ENCODE measurements at places on chromosomes 2 and 18.

DNA sequence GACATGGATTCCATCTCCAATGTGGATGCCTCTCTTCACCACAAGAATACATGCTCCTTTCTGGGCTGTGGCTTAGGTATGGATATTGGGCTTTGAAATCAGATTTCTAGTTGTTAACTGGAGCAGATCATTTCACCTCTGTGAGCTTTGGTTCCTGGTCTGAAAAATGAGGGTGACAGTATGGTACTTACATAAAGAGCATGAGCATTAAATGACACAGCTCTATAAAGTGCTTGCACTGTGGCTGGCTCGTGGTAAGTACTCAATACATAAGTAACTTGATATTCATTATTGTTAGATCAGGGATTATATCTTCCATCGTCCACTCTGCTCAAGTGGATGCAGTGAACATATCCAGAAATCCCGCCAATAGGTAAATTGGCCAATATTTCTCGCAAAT, 33.4 kb downstream of the ARHGAP25 start:
- DNase-seq, result no peak

- no peak for DNase-seq
Measured at GRCh38 chr18:33010149-33010548, 237.3 kb upstream of the KLHL14 start.

- DNase-seq, result no peak
Measured at GRCh38 chr2:84653302-84653701, 137.0 kb downstream of the DNAH6 start.

GRCh38 chr2:197804049-197804757, at the start of gene PLCL1:
Gene PLCL1, plus strand, starts transcription at chr2:197804593.
- DNase-seq, result peak; percentile 88

DNA sequence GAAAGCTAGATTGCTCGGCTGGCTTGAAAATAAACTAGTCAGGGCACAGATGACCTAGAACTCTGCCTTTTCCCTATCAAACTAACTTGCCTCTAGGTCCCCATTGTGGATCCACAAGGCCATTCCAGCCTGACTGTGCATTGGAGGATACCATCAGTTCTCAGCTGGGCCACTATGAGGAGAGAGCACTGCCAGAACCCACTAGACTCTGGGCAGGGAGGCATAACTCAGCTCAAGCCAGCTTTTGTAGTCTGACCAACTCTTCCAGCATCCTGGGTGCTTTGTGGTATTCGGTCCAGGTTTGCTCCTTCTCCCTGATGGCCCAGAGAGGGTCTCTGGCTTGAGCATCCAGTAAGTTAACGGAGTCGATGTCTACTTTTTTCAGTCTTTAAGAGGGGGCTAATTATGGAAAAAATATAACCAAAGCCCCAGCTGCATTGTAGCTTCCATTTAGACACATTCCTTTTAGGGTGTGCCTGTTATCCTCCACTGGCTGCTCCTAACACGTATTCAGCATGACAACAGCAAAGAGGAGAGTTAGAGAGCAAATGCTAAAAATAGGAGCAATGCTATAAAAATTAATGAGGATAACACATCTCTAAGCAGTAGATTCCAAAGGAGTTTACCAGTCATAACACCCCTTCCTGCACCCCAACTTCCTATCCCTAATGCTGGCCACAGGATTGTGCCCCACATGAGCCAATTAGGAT, 15.2 kb downstream of the GKN2 start:
- no peak for DNase-seq

DNA sequence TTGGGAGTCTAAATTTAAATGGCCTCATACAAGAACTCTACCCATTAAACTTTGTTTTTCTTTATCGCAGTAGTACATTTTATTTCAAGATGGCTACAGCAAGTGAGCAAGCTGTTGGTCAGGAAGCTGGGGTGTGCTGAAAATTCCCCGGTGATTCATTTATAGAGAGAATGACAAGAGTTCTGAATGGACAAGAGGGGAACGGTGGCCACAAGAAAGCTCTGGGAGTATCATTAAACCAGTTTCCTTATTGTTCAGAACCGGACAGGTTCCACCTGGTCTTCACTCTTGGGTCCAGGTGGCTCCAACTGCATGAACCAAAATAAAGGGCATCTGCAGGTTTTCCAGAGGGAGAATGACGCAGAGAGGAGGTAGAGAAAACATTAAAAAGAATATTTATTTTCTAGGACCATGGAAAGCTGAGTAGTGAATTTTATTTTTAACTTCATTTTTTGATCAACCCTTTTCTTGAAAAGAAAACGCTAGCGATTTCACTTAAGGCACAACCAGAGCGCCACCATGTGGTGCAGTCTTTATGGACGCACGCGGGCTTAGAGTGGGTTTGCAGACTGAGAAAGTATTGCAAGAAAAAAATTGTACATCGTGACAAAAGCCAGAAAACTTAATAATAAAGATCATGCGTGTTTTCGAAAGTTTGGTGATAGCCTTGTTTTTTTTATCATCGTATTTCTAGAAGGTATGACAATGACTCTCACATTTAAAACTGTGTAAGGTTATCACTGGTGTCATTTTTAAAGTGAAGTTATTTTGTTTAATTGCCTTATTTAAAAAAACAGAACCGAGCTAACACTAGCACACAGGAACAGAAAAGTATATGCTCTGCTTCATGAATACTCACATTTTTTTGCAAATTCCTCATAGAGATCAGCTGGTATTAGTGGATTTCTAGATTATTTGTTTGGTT, 97.9 kb upstream of the NOL4 start:
- DNase-seq, result peak; percentile 85

GRCh38 chr18:25058521-25058920, 293.4 kb downstream of the ZNF521 start:
- no peak for DNase-seq

GRCh38 chr2:25281522-25281921, 60.2 kb downstream of the DNMT3A start:
- DNase-seq, result no peak

GRCh38 chr18:36275561-36275960, 22.0 kb upstream of the FHOD3 start:
- no peak for DNase-seq

DNA sequence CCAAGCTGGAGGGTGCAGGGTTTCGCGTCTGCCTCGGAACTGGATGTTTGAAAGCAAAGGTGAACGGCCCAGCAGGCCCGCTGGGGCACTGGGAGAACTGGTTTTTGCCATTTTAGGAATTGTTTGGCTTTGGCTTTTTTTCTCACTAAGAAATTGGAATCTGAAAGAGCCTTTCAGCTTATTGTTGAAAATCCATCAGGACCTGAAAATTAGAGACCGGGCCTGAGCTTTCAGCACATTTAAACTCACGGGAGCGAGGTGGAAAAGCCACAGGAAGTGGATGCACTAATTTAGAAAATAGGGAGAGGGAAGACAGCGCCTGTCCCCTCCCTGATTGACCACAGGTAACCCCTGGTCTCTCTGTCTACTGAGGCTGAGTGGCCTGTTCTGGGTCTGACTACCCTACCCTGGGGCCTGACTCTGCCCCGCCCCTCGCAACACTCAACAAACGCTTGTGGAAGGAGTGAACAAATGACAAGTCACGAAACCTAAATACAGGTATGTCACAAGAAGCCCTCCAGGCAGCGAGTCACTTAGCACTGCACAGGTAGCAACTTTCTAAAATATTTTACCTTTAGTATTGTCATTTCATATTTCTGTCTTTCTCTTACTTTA, 100.3 kb upstream of the MBOAT2 start:
- no peak for DNase-seq

- no peak for DNase-seq
Measured at GRCh38 chr2:54274781-54275242, 18.8 kb upstream of the TSPYL6 start.

GRCh38 chr2:86072271-86072858, 33.3 kb downstream of the POLR1A start:
- peak; percentile 66 for DNase-seq

GRCh38 chr2:136741471-136741870, 23.9 kb upstream of the THSD7B start:
- DNase-seq, result no peak

GRCh38 chr2:62596061-62596921, 90.3 kb upstream of the TMEM17 start:
- DNase-seq, result no peak

- no peak for DNase-seq
Measured at GRCh38 chr2:173229086-173229485, 125.6 kb upstream of the CDCA7 start.

DNA sequence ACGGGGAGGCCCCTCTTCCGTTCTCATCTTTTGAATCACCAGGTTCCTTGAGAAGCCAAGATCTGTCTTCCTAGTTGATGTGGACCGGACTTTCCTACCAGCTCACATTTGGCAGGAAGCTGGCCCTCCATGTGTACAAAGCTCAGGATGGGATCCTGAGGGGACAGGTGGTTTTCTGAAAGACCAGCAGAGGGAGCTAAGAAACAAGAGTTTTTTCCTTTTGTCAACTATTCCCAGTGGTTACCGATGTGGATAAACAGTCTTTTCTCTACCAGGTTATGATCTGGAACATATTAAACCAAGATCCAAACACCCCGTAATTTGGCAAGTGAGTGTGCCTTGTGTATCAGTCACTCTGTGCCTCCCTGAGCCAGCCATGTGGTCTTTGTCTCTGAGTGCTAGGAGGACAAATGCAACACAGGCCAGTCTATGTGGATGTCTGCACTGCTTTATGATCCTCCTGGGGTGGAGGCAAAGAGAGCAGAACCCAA, 25.1 kb upstream of the ARHGAP25 start:
- DNase-seq, result no peak

DNA sequence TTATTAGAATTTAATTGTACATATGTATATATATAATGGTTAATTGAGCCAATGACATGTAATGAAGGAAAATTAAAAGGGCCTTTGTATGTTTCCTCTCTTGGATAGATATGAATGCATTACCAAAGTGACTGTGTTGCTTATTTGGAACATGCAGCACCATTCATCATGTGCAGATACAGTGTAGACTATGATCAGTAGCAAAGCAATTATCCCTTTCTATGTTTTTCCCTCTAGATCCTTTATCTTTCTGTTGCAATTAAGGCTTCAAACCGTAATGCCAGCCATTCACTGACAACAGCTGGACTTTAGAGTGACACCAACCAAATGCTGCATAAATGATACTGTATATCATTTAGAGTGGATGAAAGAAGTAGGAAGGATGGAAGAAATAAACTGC, 565.2 kb downstream of the NRXN1 start:
- no peak for DNase-seq

- DNase-seq, result no peak
Measured at GRCh38 chr2:172927641-172928357, 147.8 kb upstream of the MAP3K20 start.

DNA sequence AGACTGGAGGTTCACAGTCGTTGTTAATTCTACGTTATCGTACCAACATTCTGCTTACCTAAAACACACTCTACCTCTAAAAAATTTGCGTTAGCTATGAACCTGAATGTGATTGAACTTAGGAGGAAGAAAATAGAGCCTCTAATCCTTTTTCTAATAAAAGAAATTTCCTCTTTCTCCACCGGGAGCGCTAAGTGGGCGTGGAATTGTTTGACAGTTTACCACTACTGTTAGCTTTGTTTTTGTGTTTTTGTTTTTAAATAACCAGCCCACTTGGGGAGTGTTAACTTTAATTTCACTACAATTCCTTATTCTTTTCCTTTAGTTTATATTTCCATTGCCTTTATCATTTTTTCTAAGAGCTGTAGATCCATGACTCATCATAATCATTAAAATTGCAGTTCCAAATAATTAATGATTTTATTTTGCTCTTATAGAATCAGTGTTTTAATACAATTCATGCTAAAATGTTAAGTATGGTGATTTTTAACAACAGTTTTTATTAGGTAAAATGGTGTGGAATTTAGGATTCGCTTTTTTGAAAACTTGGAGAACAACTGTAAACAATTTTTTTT, 55.0 kb upstream of the ITM2C start:
- DNase-seq, result no peak

DNA sequence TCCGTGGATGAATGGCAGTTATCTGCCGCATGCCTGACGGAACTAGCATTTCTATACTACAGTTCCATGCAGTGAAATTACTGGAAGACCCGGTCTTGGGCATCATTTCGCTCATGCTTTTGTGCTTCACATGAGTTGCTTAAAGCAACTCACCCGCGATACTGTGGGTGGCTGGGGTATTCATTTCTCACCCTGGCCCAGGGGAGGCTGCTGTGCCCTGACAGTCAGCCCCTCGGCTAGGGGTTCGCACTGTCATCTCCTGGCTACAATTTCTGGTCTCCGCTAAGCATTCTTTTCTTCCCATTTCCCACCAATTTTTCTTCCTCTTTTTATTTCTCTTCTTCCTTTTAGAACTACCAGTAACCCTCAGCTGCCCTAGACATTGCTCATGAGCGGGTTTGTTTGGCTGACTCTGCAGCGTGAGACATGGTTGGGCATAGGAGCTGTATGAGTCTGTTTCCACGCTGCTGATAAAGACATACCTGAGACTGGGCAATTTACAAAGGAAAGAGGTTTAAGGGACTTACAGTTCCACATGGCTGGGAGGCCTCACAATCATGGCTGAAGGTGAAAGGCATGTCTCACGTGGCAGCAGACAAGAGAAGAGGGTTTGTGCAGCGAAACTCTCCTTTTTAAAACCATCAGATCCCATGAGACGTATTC, 16.5 kb upstream of the CNDP2 start:
- no peak for DNase-seq

DNA sequence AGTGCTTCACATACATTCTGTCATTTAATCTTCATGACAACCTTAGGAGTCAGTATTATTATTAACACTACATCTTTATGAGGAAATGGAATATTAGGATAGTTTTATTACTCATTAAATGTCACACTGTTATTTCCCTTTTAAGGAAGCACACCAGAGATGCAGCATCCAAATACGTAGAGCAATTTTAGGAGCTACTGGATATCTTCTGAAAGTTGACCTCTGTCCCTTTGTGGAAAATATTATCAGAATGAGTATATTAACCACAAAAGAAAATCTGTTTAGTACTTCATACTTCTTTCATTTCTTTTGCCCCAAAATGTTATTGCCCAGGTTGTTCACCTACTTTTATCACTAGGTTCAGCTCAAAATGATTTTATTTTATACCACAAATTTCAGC, 72.9 kb upstream of the APCDD1 start:
- DNase-seq, result no peak

- no peak for DNase-seq
Measured at GRCh38 chr18:48672671-48673340, 134.0 kb downstream of the CTIF start.

DNA sequence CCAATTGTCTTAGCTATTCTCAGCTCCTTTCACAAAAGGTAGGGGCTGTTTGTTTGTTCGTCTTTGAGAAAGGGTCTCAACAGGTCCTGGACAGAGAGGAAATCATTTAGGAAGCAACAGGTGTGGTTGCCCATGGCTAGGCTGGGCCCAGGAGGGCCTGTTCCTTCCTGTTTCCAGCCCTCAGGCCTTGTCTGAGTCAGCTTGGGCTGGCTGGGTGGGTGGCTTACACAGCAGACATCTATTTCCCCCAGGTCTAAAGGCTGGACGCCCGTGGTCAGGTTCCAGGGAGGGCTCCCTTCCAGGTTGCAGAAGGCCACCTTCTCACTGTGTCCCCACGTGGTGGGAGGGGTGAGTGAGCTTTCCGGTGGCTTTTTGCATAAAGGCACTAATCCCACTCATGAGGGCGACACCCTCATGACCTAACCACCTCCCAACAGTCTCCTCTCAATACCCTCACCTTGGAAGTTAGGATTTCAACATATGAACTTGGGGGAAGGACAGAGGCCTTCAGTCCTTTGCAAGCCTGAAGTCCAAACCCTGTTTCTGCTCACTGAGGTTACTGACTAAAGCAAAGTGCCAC, 45.5 kb downstream of the ARHGEF4 start:
- DNase-seq, result no peak

GRCh38 chr2:205024822-205025518, 479.7 kb downstream of the PARD3B start:
- no peak for DNase-seq
